ENCODE measurements at places on chromosomes 7 and 10.

DNA sequence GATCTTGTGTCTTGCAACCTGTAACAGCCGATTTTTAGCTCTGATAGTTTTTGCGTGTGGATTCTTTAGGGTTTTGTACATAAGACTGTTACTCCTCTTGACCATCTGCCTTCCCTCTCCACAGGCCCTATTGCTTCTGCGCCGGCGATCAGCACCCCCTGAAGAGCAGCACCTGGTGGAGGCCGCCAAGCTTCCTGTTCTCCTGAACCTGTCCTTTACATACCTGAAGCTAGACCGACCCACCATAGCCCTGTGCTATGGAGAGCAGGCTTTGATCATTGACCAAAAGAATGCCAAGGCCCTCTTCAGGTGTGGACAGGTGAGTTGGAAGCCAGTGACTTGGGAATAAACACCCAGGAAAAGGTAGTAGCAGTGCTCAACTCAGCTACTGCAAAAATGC is 12.6 kb downstream of the FKBP6 start:
- DNase-seq: no peak

DNA sequence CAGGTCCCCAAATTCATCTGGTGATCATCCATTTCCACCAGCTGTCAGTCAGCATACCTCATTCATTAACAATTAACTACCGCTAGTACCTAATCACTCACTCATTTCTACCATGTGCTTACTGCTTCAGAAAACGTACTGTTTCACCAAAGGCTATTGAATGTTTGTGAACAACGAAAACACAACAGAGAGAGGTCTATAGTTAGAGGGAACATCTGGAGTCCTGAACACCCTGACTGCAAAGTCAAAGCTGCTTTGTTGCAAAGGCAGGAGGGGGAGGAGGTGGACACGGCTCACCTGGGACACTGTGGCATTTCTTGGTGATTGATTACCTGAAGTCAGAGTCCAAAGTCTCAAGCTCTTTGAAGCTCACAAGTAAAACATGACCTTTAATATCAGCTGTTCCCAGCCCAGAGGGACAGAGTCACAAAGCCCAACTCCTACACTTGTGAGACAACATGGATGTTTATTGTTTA is 342.3 kb upstream of the ADARB2 start:
- DNase-seq: no peak

DNA sequence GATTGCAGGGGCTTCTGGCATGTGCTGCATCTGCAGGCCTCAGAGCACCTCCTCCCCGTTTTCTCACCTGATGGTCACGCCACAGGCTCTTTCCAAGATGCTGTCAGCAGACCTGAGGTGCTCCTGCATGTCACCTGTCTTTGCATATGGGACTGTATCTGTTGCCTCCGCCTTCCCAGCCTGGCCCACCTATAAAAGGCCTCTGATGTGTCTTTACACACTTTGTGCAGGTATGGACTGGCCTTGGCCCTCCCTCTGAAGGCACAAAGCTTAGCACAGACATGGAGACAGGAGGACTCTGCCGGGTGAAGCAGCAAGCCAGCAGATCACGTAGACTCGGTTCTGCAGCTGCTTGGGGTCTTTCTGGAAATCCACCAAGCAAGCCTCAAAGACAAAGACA is 220.9 kb upstream of the PPP2R2D start:
- DNase-seq: no peak

GRCh38 chr10:43595739-43596298 is 10.4 kb upstream of the ZNF485 start:
- no peak for DNase-seq

- no peak for DNase-seq
Observed at GRCh38 chr7:148419856-148420832, 170.4 kb upstream of the C7orf33 start.

- no peak for DNase-seq
Observed at GRCh38 chr7:144869082-144869481, 33.2 kb upstream of the TPK1 start.

GRCh38 chr10:79224992-79225391 is 122.3 kb upstream of the PPIF start:
- no peak for DNase-seq

GRCh38 chr7:142733271-142733670 is 16.0 kb upstream of the PRSS1 start:
- no peak for DNase-seq

GRCh38 chr10:14439451-14440259 is 108.9 kb upstream of the FRMD4A start:
- DNase-seq: no peak

DNA sequence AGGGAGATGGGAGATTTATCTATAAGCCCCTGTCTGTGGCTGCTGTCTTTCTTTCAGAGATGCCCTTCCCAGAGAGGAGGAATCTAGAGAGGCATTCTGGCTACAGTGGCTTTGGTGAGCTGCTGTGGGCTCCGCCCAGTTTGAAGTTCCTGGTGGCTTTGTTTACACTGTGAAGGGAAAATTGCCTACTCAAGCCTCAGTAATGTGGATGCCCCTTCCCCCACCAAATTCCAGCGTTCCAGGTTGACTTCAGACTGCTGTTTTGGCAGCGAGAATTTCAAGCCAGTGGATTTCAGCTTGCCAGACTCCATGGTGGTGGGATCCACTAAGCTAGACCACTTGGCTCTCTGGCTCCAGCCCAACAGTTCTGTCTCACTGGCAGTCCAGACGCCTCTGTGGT is 951.6 kb downstream of the CCSER2 start:
- DNase-seq: no peak

DNA sequence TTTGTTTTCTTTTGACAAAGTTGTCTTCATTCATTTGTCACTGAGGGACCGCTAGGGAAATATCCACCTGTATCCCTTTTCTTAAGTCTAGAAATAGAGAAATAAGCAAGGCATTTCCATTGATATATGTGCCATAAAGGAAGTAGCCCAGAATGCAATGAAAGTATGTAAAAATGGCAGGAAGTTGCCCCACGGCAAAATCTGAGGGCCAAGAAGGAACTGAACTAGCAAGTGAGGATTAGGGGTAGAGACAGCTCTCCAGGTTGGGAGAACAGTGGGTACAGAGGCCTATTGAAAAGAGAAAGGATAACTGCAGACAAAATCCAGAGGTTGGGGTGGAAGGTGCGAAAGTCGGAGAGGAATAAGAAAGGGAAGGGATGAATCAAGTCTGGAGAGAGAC is 56.6 kb upstream of the TOMM7 start:
- DNase-seq: no peak

DNA sequence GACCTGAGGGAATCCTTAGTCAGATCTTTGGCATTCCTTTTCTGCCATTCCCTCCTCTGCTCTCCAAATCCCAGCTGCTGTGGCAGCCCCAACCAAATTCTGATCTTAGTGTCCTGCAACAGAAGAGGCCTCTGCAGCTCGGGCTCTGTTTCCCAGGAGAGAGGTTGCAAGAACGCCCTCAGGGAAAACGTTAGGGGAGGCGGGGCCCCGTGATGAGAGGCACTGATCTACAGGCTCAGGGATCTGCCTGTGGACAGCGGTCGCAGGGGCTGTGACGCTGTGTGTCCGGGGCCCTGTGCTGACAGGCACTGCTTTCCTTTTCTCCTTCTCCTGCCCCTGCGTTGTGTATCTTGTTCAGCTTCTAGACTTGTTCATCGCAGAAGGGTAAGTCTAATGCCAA is 57.3 kb upstream of the DPYSL4 start:
- no peak for DNase-seq

DNA sequence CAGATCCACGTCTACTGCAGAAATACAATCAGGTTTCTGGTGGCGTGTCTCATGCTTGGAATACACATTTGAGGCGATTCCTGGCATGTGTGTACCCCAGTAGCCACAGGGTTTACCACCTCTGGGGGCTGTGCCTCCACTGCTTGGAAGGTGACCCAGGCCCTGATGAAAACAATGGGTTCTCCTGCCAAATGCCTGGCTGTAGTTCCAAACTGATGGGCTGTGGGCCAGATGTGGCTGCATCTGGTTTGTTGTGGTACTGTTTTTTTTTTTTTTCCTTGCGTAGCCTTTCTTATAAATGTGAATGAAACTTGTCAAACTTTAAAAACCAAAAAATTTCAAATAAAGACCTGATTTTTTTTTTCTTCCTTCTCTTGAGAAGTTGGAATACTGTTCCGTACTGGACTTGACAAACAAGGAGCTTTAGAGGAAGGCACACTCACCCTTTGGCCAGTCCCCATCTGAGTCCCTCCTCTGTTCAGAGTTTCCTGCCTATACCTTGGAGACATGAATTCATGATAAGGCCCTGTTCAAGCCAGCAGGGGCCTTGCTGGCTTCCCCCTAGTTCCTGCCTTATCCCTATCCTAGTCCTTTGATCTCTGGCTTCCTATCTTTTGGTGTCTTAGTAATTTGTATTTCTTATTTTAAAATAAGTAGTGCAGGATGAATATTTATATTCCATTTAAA is 217.1 kb downstream of the PHTF2 start:
- DNase-seq: no peak

Data from NCI-H524 treated with DMSO at 0.1 percent for 48 hours (cell line).